ENCODE measurements at places on chromosomes 4 and X.

- DNase-seq = no peak
These were observed 270.2 kb upstream of the SMIM31 start for GRCh38 chr4:164483711-164484110.

DNA sequence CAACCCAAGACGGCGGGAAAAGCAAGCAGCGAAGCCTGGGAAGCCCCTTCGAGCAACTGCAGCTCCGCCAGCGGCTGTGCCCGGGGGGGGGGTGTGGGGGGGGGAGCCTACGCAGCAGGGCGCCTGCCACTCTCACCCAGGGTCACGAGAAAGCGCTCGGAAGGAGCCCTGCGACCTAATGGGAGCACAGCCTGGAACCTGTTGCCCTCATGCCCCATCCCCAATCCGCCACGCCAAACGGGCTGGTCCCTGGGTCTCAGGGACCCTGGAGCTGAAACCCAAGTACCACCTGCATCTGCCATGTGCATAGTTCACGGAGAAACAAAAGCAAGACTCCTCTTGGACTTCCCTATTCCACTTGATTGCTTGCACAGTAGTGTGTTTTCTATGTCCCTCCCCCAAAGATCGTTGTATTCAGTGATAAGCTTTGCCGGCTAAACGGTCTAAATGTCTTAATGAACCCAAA, 359 bp upstream of the GAB3 start:
- DNase-seq = no peak

DNA sequence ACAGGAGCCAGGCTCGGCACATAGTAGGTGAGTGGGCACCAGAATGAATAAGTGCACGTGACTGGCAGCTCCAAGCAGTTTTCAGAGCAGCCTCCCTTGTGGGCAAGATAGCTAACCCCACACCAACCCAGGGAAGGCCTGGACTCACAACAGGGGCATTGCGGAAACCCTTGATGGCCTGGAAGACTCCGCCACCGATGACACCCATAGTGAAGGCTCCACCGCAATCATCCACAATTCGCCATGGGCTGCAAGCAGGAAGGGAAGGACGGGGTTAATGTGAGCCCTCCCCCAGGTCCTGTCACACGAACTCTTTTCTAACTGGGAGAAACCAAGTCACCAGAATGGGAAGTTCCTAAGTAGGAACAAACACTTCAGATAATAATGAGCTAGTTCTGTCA, 957 bp downstream of the TIMM17B start:
- DNase-seq = peak; percentile 5

DNA sequence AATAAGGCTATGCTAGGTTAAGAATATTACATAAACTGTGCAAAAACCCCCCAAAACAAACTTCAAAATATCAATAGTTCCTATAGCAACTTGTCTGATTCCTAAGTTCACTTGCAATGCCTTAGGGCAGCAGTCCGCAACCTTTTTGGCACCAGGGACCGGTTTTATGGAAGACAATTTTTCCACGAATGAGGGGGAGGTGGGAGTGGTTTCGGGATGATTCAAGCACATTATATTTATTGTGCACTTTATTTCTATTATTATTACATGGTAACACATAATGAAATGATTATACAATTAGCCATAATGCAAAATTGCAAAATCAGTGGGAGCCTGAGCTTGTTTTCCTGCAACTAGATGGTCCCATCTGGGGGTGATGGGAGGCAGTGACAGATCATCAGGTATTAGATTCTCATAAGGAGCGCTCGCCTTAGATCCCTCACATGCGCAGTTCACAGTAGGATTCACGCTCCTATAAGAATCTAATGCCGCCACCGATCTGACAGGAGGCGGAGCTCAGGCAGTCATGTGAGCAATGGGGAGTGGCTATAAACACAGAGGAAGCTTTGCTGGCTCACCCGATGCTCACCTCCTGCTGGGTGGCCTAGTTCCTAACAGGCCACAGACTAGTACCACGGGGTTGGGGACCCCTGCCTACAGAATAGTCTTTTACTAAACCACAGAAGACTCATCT, 39.7 kb downstream of the ACOX3 start:
- no peak for DNase-seq

DNA sequence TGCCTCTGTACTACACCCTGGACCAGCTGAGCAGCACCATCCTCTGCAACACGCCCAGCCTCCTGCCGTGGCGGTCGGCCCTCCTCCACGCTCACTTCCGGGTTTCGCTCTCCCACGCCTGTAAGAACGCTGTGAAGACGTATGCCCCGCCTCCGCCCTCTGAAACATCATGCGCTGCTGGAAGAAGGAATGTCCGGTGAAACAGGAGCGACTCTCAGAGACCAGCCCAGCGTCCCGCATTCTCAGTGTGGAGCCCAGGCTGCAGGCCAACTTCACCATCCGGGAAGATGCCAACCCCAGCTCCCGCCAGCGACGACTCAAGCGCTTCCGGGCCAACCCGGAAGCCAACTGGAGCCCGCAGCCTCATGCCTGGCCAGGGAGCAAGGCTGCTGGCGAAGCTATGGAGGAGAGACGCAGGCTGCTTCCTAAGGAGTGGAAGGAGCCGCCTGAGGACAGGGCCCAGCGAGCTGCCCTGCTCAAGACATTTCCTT, 186.1 kb upstream of the SLITRK2 start:
- DNase-seq = no peak

DNA sequence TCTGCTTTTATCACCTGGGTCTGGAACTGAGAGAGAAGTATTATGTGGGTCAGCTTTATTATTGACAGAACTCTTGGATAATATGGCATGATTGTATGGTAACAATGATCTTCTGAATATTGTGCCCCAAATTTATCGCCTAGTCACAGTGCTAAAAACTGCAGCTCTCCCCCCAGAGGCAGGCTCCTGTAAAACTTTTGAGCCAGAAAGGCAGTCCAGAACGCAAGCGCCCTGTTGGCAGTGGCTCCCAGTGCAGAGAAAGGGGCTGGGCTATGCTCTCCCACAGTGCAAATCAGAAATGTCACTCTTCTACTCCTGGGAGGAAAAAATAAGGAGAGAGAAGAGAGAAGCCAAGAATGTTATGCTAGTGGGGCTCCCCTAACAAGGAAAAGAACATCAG, 50.5 kb downstream of the HELT start:
- no peak for DNase-seq

GRCh38 chr4:111066887-111067286, 444.0 kb upstream of the PITX2 start:
- DNase-seq = no peak

DNA sequence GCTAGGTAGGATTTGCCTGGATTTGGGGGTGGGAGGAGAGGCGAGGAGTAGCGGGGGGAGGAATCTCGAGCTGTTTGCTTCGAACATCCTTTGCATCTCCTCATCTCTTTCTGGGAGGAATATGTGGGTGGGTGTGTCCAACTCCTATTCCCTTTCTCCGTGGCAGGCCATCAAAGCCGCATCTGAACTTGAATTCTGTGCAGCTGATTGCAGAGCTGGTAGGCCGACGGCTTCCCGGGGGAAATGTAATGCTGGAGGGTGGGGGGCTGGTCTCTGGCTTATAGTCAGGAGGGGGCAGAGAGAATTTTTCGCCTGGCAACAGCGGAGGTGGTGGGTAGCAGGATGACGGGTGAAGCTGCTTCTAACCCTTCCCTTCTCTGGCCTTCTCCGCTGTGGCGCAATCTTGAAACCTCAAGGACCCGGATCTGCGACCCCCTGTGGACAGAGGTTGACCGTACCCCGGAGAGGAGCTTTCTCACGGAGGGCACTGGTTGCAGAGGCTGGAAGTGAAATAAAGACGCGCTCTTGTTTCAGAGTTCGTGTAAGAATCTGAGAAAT, 628 bp downstream of the ZCCHC12 start:
- DNase-seq = peak; percentile 5

DNA sequence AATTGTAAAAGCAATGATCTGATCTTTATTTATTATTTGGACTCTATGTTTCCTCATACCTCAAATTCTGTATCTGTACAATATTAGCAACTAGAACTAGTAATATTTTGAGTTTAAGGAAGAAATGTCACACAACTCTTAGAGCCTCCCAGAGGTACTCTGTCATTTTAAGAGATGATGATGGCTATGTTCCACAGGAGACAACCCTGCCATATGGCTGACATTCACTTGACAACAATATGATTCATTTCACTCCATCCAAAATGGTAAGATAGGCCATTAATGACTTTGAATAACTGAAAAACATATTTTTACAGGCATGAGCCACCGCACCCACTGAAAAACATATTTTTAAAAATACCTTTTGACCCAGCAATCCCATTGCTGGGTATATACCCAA, 190.3 kb downstream of the MAML3 start:
- no peak for DNase-seq

GRCh38 chr4:110660755-110661154, 37.9 kb upstream of the PITX2 start:
- DNase-seq = no peak

GRCh38 chr4:84632092-84632491, 49.2 kb downstream of the CDS1 start:
- DNase-seq = no peak

GRCh38 chr4:39020130-39020529, 12.1 kb downstream of the TMEM156 start:
- no peak for DNase-seq

GRCh38 chrX:41482154-41482850, 35.2 kb downstream of the NYX start:
- no peak for DNase-seq

DNA sequence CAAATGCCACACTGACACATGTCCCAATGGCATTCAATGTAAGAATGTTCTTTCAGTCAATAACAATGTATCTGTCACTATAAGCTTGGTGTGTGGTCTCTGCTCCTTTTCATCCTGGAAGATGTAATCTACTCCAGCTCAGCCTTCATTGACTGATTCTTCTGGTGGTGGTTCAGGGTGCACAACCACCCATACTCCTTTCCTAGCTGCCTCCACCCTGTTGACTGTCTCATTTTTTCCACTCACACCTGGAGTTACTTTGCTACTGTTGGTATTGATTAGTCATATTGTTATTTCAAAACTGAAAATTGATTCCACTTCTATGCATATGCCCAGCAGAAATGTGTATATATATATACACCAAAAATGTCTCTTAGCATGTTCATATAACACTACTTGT, 140.5 kb downstream of the ASB9 start:
- no peak for DNase-seq

- DNase-seq = no peak
These were observed 1.2 kb upstream of the DNAJB14 start for GRCh38 chr4:99947608-99948007.

DNA sequence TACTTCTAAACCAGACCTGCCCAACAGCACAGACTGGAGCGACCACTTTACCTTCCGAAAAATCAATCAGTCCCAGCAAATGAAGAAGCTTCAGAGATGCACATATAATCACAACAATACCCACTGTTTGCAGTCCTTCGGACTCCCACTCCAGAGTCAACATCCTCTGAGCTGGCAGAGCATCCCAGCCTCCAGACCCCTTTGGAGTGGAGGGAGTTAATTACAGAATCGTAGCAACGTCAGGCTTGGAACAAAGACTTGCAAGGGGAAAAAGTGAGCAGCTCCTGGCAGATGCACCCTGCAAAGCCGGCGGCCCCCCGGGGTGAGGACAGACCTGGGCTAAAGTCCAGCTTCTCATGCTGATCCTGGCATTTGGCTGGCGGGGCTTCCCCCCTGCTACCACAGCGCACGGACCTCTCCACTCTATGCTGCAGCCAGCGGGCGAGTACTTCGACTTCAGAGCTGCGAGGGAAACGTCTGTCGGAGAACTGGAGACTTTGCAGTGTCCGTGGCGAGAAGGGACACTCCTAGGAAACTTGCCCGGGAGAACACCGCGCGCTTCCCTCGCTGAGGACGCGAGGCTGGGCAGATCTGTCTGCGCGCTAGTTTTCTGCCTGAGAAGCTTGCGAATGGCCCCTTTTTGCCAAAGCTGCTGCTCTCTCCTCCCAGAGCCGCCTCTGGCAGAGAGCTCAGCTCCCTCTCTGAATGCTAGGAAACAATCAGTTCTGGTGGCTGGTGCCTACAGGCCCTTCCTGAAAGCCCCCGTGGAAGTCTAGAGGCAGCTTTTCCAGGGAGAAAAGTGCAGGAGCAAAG, 283.7 kb downstream of the PACRGL start:
- DNase-seq = peak; percentile 1

GRCh38 chrX:150570512-150570911, 2.1 kb downstream of the MTM1 start:
- DNase-seq = no peak

DNA sequence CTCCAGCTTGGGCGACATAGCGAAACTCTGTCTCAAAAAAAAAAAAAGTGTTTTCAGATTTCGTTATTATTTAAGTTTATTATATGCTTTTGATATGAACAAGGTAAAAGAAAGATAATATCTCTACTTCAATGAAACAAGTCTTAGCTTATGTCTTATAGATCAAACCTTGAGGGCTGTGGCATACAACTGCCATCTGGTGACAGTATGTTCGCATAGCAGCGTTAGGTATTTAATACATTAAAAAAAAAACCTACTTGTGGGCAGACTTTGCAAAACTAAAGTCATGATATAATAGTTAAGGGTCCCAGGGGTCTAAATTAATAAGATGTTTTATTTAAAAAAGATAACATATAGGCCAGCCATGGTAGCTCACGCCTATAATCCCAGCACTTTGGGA, 161.2 kb upstream of the AMOT start:
- DNase-seq = no peak

- DNase-seq = no peak
These were observed 300.7 kb downstream of the USP46 start for GRCh38 chr4:52358366-52358765.
